ENCODE measurements at places on chromosomes 1 and 21. TPM values are rescaled to one million over a fixed set of nuclear protein-coding genes. Genes with fewer than 3 reads are reported as not detected.

GRCh38 chr1:43653339-43653738 is 3.4 kb downstream of the KDM4A start:
- H3K4me3 ChIP-seq = no peak overlapping the region
- H3K27ac ChIP-seq = no peak overlapping the region
- no peaks in the 10 kb centered on the region for H3K27me3 ChIP-seq
- DNase-seq = peak; percentile 21
- peaks cover 18% of the 10 kb centered on the region for H3K4me1 ChIP-seq

DNA sequence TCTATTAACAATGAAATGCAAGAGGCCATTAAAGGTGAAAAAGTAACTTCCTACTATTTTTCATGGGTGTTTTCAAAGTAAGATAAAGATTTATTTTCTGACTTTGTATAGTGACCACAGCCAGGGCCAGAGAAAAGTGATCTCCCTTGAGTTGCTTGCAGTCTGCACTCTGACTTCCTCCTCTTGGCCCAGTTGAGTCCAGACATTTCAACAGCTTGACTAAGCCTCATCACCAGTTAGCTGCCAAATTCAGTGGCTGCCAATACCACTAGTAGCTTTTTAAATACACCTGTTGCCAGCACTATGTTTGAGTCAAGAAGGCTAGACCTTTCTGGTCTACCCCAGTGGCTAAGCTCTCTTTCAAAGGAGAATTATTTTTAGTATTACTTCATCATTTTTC is 3.7 kb upstream of the NEK7 start:
- no peak overlapping the region for H3K27ac ChIP-seq
- no peaks in the 10 kb centered on the region for H3K36me3 ChIP-seq
- H3K4me1 ChIP-seq = peaks cover 26% of the 10 kb centered on the region
- DNase-seq = peak; percentile 99
- no peaks in the 10 kb centered on the region for H3K27me3 ChIP-seq

DNA sequence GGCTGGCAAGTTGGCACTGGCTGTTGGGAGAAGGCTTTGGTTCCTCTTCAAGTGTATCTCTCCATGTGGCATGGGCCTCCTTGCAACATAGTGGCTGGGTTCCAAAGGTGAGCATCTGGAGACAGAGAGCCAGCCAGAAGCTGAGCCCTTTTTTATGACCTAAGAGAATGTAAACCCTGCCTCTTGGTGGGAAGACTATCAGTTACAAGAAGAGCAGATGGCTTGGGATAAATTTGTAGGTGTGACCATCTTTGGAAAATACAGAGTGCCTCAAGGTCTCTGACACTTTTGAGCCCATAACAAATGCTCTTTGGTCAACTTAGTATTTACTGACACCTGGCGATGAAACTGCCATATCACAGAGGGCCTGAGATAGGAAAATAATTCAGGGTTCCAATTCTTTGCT is 31.4 kb upstream of the PRELP start:
- H3K27ac ChIP-seq = no peak overlapping the region
- H3K4me1 ChIP-seq = peaks cover 7% of the 10 kb centered on the region
- no peak for DNase-seq
- H3K27me3 ChIP-seq = peaks cover 21% of the 10 kb centered on the region

- peak overlapping the region; percentile 52 for H3K4me3 ChIP-seq
- peak overlapping the region; percentile 97 for H3K27ac ChIP-seq
- peak; percentile 82 for DNase-seq
- H3K27me3 ChIP-seq = no peaks in the 10 kb centered on the region
- H3K36me3 ChIP-seq = peaks cover 1% of the 10 kb centered on the region
These were observed 118.5 kb downstream of the ITSN1 start for GRCh38 chr21:33760641-33761440.

- no peak overlapping the region for H3K27ac ChIP-seq
- peak; percentile 74 for DNase-seq
- peaks cover 40% of the 10 kb centered on the region for H3K4me1 ChIP-seq
- H3K4me3 ChIP-seq = no peak overlapping the region
- H3K36me3 ChIP-seq = no peaks in the 10 kb centered on the region
These were observed 79.4 kb downstream of the CAPZB start for GRCh38 chr1:19405761-19406487.

DNA sequence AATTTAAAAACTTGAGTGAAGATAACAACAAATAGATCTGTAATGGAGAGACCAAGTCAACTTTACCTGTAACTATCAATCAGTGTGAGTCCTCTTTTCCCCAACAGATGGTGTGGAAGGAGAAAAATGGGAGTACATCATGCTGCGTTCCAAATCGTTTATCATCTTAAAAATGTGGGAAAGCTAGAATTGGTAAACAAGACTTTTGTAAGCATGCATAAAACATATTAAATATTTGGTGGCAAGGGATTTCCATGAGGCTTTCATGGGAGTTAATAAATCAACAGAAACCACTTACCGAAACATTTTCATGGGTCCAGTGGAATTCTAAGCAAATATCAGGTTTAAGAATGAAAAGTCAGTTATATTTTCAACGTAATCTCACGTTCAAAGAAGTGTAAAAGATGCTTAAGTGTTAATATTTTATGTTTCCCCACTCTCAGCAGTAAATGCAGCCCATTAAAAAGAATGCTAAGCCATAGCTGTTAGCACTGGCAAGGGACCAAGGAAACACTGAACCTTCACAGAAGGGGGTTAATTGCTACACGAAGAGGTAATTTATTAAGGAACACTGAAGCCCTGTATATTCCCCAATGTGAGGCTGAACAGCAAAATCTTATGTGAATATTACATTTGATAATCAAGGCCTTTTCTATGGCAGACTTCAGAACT is 117.0 kb downstream of the ZC3H11B start:
- DNase-seq = no peak
- no peaks in the 10 kb centered on the region for H3K27me3 ChIP-seq
- no peaks in the 10 kb centered on the region for H3K4me1 ChIP-seq
- H3K4me3 ChIP-seq = no peak overlapping the region
- no peak overlapping the region for H3K27ac ChIP-seq
- H3K36me3 ChIP-seq = no peaks in the 10 kb centered on the region

DNA sequence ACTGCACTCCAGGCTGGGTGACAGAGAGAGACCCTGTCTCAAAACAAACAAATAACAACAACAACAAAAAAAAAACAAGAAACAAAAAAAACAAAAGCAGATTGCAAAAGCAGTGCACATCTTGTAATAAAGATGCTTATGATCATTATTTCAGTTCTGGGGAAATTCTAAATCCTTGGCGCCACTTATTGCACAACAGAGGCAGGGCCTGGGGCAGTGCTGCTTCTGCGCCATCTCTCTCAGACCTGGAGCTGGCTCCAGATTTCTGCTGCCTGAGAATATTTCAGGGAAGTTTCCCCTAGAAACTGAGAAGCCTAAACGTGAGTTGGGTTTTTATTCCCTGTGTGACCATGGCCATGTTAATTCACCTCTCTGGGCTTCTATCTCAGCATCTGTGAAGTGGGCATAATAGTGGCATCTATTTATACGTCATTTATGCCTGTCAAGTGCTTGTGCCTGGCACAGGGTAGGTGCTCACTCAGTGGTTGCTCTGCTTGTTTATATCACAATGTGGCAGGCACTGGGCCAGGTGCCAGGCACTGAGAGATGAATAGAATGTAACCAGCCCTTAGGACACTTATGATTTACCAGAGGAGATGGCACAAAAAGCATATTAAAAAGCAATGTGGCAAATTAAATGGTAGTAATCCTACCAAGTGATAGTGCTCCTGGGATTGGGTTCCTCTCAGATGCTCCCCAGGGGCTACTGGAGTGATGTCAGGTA is 67.9 kb downstream of the MDM4 start:
- no peaks in the 10 kb centered on the region for H3K36me3 ChIP-seq
- H3K4me1 ChIP-seq = no peaks in the 10 kb centered on the region
- H3K27ac ChIP-seq = no peak overlapping the region
- DNase-seq = no peak
- H3K4me3 ChIP-seq = no peak overlapping the region
- no peaks in the 10 kb centered on the region for H3K27me3 ChIP-seq

GRCh38 chr1:232509570-232509969 is 120.4 kb downstream of the SIPA1L2 start:
- peaks cover 5% of the 10 kb centered on the region for H3K4me1 ChIP-seq
- no peaks in the 10 kb centered on the region for H3K27me3 ChIP-seq
- H3K27ac ChIP-seq = no peak overlapping the region
- peak; percentile 27 for DNase-seq
- no peak overlapping the region for H3K4me3 ChIP-seq
- no peaks in the 10 kb centered on the region for H3K36me3 ChIP-seq

- no peak for DNase-seq
- H3K27ac ChIP-seq = no peak overlapping the region
- no peaks in the 10 kb centered on the region for H3K36me3 ChIP-seq
These were observed 3.4 kb upstream of the PDE9A start for GRCh38 chr21:42650033-42650370.

GRCh38 chr1:193456811-193457280 is 270.4 kb upstream of the B3GALT2 start:
- H3K27me3 ChIP-seq = no peaks in the 10 kb centered on the region
- H3K27ac ChIP-seq = no peak overlapping the region
- H3K36me3 ChIP-seq = no peaks in the 10 kb centered on the region
- DNase-seq = peak; percentile 6

- no peaks in the 10 kb centered on the region for H3K36me3 ChIP-seq
- no peak overlapping the region for H3K4me3 ChIP-seq
- H3K27me3 ChIP-seq = no peaks in the 10 kb centered on the region
- peaks cover 13% of the 10 kb centered on the region for H3K4me1 ChIP-seq
- H3K27ac ChIP-seq = no peak overlapping the region
These were observed 39.6 kb downstream of the ZBTB18 start for GRCh38 chr1:244090645-244091044.

DNA sequence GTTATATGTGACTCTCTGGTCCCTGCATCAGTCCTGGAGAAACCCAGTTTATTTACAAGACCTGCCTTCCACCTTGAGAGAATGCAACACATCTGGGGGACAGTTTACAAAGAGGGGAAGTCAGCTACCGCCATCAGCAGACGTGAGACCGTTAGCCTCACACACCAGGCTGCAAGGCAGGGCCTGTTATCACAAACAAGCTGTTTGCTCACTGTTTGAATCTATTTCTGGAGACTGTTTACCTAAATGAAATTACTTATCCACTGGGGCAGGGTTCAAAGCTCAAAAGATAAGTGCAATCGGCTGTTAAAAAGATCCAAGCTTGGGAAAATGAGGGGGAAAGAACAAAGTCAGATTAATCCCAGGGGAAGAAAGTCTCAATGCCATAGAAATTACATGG is 134.4 kb downstream of the ZNF281 start:
- H3K36me3 ChIP-seq = no peaks in the 10 kb centered on the region
- no peaks in the 10 kb centered on the region for H3K27me3 ChIP-seq
- no peak overlapping the region for H3K4me3 ChIP-seq
- H3K4me1 ChIP-seq = no peaks in the 10 kb centered on the region

GRCh38 chr1:226884966-226885820 is 14.8 kb downstream of the PSEN2 start:
- no peak overlapping the region for H3K4me3 ChIP-seq
- peaks cover 14% of the 10 kb centered on the region for H3K4me1 ChIP-seq
- DNase-seq = no peak
- H3K27me3 ChIP-seq = no peaks in the 10 kb centered on the region
- H3K36me3 ChIP-seq = no peaks in the 10 kb centered on the region
- no peak overlapping the region for H3K27ac ChIP-seq

DNA sequence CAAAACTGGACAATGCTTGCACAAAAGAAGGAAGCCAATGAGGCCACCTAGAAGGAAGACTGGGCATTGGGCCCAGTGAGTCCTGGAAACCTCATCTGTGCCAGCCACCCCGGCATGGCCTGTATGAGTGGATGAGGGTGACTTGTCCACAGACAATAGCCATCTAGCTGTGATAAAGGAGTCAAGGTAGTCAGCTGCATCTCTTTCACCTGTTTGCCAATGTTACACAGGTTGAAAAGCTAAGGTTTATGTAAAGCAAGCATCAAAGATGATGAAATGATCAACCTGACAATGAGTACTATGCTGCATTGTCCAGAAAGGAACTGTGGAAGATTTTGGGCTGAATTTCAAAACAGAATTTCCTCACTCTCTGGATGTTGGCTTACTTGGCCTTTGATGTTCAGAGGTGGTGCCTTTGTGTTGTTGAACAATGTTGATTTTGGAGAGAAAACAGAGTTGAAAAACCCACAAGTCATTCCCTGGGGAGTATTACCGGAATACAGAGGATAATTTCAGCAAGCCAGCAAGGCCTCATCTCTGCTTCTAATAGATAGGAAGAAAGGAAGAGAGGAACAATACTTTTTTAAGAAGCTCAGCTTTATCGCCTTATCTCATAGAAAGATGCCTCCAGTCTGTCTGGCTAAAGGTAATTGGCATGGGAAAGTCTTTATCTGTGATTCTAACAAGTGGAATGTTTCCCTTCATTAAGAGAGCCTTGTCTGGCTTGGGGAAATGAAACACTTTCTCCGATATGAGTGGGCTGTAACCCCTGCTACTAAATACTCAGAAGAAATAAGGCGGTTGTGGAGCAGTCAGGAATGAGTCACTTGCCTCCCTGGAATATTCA is 11.4 kb upstream of the SELE start:
- H3K27me3 ChIP-seq = peaks cover 6% of the 10 kb centered on the region
- H3K36me3 ChIP-seq = no peaks in the 10 kb centered on the region
- peaks cover 20% of the 10 kb centered on the region for H3K4me1 ChIP-seq
- no peak overlapping the region for H3K4me3 ChIP-seq
- peak; percentile 89 for DNase-seq
- peak overlapping the region; percentile 48 for H3K27ac ChIP-seq

DNA sequence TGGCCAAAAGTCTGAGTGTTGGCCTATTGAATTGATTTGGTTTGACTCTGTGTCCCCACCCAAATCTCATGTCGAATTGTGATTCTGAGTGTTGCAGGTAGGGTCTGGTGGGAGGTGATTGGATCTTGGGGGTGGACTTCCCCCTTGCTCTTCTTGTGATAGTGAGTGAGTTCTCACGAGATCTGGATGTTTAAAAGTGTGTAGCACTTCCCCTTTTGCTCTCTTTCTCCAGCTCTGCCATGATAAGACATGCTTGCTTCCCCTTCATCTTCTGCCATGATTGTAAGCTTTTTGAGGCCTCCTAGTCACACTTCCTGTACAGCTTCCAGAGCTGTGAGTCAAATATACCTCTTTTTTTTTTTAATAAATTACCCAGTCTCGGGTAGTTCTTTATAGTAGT is 297.1 kb upstream of the ZRANB2 start:
- DNase-seq = no peak
- H3K4me3 ChIP-seq = no peak overlapping the region
- H3K27me3 ChIP-seq = no peaks in the 10 kb centered on the region
- no peak overlapping the region for H3K27ac ChIP-seq
- no peaks in the 10 kb centered on the region for H3K36me3 ChIP-seq

Gene SLFNL1
- 0.14 TPM for total RNA-seq

Gene SF3B4
- 74.0 TPM for total RNA-seq

Gene CD1D
- total RNA-seq = 0.18 TPM

Gene ZSCAN20
- 5.2 TPM for total RNA-seq

Gene ALX3
- total RNA-seq = not detected

Gene LCE1E
- not detected for total RNA-seq

Gene ISG20L2
- 33.4 TPM for total RNA-seq

Gene DISC1
- 9.1 TPM for total RNA-seq
